IPS-NIHi11 (cell line): ENCODE measurements at places on chromosomes 3 and 15.

- DNase-seq: no peak
These were observed 59.8 kb upstream of the ARHGEF3 start for GRCh38 chr3:56861511-56861910.

- DNase-seq: peak; percentile 35
These were observed 75.1 kb downstream of the TNIK start for GRCh38 chr3:171385086-171385485.

GRCh38 chr15:36841193-36841592 lies 259.2 kb downstream of the MEIS2 start:
- no peak for DNase-seq

- no peak for DNase-seq
These were observed 39.9 kb downstream of the PLS1 start for GRCh38 chr3:142636050-142636449.

- no peak for DNase-seq
These were observed 15.9 kb upstream of the LTF start for GRCh38 chr3:46480491-46481195.

DNA sequence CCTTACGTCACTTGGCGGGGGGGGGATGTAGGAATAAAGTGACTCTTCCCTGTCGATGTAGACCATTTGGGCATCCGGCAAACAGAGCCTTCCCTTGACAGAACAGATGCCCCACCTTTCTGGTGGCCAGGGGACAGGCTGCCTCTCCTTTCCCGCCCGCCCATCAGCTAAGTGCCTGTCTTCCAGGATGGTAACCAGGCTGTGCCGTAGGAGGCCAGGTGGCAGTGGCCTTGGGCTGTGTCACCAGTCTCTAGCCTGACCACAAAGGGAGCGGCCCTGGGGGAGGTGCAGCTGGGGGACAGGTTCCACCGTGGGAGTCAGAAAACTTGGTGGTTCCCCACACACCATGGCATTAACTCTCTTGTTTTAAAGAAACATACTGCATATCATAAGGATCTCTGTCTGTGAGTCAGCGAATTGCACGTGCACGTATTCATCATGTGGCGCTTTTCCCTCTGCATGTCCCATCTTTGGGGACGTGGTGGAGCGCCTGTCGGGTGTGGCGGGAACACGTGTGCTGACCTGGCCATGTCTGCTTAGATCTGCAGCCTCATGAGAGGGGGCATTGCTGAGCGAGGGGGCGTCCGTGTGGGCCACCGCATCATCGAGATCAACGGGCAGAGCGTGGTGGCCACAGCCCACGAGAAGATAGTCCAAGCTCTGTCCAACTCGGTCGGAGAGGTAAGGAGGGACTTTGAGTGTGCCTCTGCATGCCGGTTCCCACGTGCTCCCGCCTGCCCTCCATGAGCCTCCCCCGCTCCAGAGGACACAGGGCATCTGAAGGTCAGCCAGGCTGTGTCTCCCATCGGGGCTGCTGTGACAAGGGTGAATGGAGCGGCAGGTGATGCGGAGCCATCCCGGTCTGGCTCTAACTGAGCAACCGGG lies 156.0 kb downstream of the NSMCE3 start:
- DNase-seq: no peak

GRCh38 chr3:62951037-62951613 lies 75.9 kb upstream of the CADPS start:
- DNase-seq: no peak

- DNase-seq: no peak
These were observed 98.9 kb upstream of the POU1F1 start for GRCh38 chr3:87375231-87375682.

GRCh38 chr15:89248584-89248983 lies 4.8 kb downstream of the FANCI start:
- no peak for DNase-seq

- no peak for DNase-seq
These were observed 6.5 kb upstream of the CILP start for GRCh38 chr15:65217526-65218482.

GRCh38 chr3:141051443-141052200 lies 475 bp downstream of the SPSB4 start:
- DNase-seq: peak; percentile 82

DNA sequence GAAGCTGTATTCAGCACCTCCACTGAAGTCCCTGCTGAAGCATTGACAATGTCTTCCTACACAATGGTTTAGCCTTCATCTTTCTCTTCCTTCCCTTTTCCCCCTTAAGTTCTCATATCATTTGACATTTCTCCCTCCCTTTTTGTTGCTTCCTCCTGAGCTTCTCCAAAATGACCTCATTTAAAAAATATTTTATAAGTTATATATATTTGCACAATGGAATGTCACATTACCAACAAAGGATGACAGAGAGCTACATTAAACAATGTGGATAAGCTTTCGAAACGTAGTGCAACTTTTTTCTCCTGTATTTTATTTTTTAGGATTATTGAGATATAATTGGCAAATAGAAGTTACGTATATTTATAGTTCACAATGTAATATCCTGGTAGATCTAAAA lies 13.2 kb upstream of the DLG1 start:
- no peak for DNase-seq

DNA sequence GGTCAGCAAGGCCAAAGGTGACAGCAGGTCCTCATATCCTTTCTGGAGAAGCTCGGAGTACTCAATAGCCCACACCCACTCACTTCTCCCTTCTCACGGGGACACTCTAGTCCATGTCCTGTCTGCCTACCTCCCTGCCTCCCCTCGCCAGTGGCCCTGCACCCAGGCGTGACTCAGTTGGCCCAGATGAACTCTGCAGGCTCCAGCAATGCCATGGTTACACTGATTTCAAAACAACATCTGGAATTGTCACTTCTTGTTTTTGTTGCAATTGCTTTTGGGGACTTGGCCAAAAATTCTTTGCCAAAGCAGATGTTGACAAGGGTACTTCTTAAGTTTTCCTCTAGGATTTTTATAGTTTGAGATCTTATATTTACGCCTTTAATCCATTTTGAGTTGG lies 13.0 kb downstream of the IL16 start:
- DNase-seq: no peak

GRCh38 chr3:37441689-37442088 lies 267.3 kb upstream of the LRRFIP2 start:
- no peak for DNase-seq

GRCh38 chr3:119160361-119160760 lies 13.0 kb upstream of the UPK1B start:
- DNase-seq: no peak

DNA sequence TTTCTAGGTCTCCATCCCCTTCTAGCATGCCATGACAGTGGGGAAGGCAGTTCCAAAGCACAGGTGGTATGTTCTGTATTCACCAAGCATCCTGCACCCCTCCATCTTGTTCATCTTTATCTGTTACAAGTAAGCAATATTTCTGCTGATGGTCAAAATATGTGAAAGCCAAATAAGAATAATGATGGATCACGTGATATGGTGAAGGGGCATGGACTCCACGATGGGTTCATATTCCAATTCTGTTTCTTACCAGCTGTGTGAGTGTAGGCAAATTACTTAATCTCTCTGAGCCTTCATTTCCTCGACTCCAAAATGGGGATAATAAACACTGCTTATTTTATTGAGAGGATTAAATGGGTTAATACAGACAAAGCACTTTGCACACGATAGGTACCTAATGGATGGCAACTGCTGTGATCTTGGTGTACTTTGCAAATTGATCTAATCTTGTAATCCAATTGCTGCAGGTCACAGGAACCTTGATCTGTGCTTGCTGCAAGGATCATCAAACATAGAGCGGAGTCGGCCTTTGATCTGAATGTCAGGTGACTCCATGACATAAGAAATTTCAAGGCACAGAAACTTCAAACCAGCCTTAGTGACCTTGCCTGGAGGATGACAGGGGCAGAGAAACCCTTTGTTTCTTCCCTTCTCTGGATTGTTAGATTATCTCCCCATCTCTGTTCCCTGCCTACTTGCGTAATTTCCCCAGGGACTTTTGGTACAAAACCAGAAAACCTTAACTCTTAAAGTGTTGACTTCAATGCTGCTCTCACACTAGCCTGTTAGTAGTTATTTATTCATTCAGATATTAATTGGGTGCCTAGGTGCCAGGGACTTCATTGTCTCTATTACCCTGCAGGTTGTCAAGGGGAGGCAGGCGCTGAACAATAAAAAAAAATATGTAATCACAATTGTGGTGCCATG lies 25.8 kb downstream of the SIAH2 start:
- DNase-seq: no peak

GRCh38 chr15:85733416-85733815 lies 61.3 kb downstream of the KLHL25 start:
- DNase-seq: no peak

GRCh38 chr3:196418601-196419000 lies 13.6 kb downstream of the UBXN7 start:
- no peak for DNase-seq

DNA sequence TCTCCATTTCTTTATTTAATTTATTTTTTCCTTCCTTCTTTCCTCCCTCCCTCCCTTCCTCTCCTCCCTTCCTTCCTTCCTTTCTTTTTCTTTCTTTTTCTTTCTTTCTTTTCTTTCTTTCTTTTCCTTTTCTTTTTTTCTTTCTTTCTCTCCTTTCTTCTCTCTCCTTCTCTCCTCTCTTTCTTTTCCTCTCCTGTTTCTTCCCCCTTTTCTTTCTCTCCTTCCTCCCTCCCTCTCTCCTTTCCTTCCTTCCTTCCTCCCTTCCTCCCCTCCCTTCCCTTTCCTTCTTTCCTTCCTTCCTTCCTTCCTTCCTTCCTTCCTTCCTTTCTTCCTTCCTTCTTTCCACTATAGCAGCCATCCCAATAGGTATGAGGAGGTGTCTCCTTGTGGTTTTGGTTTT lies 6.8 kb upstream of the PDIA5 start:
- DNase-seq: no peak

DNA sequence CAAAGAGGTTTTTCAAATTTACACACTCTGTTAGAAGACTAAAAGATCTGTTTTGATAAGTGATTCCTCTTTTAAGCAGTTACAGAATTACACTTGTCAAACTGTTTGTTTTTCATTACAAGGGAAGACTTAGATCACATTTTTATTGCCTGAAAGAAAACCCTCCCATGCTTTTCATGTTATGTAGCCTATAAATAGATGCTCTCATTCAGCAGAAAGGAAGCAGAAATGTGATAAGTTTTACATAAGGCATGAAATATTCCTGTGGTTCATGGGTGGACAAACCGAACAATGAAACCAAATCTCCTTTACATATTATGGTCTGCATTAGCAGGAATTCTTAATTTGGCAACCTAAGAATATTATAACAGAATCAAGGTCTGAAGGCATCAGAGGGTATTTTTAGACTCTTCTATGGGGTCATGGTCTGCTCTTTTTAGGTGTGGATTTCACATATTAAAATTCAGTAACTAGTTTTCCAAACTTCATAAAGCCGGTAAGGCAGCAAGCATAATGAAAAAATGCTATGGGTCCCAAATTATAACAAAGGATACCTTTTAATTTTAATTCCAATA lies 37.3 kb upstream of the FXR1 start:
- DNase-seq: no peak

GRCh38 chr3:64829331-64829730 lies 141.5 kb upstream of the ADAMTS9 start:
- no peak for DNase-seq

DNA sequence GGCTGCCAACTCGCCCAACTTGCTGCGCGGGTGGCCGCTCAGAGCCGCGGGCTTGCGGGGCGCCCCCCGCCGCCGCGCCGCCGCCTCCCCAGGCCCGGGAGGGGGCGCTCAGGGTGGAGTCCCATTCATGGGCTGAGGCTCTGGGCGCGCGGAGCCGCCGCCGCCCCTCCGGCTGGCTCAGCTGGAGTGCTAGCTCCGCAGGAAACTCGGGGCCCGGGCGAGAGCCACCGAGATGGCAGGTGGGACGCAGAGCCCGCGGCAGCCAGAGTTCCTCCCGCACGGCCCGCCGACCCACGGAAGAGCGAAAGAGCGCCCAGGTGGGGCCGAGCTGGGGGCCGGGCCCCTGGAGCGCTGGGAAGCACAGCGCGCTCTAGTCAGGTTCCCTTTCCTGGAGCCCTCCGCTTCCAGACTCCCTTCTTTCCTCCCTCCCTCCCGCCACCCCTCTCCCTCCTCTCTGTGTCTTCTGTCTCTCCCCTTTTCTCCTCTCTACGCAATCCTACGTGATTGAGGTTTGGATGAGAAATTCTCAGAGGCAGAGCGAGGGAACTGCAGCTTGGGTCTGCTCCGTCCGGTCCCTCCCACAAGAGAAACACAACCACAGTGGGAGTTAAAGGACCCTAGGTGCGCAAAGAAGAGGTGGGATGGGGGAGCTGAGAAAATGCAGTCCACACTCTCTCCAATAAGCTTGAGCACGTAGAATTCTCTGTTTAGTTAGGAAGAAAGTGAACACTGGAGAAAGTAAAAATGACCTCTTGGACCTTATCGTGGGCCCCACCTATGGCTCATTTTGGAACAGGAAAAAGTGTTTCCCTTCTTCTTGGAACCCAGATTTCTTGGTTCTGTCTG lies 317.3 kb downstream of the FGF12 start:
- peak; percentile 55 for DNase-seq

DNA sequence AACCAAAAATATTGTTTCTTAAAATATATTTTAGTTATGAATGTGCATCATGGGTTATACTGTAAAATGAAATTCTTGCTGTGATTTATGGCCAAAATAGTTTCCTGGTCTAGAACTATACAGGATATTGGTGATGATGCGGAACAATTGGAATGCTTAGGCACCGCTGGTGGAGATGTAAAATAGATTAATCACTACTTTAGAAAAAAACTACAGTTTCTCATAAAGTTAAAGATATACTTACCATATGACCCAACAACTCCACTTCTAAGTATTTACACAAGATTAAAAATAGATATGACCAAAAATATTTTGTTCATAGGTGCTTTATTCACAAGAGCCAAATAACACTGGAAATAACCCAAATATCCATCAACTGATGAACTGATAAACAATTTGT lies 126.7 kb downstream of the TUSC7 start:
- no peak for DNase-seq

DNA sequence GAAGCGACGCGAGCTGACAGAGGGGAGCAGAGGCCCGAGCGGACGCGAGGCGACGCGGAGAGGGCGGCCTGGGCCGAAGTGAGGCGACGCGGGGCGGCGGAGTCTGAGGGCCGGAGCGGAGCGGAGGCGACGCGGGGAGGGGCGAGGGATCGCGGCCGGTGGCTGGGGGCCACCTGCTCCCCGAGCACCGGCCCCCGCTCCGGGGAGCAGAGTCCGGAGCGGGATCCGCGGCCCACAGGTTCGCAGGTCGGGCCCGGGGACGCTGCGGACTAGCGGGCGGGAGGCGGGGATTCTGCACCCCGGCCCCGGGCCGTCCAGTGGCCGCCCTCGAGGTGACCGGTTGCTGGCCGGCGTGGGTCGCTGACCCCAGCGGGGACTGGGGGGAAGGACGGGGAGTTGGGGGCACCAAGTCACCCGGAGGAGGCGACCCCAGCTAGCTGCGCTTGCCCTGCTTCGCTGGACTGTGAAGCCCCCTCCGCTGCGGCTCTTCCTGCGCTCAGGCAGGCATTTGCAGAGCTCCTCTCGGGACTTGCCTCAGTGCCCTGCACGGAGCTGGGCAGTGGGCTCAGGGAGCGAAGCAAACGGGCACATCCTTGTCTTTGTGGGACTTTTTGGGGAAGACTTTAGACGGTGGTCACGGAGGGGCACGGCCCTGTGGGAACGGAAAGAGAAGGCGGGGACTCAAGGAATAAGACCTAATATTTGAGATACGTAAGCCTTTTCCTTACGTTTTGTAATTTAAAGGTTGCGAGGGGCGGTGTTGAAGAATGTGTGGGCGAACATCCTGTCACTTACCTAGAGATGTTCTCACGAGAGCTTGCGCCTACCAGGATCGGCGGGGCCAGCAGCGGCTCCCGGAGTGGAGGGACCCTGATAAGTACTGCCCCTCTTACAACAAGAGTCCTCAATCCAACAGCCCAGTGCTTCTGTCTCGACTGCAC lies 566 bp downstream of the HMCES start:
- DNase-seq: peak; percentile 70
